ENCODE measurements at places on chromosomes 5 and 9.

DNA sequence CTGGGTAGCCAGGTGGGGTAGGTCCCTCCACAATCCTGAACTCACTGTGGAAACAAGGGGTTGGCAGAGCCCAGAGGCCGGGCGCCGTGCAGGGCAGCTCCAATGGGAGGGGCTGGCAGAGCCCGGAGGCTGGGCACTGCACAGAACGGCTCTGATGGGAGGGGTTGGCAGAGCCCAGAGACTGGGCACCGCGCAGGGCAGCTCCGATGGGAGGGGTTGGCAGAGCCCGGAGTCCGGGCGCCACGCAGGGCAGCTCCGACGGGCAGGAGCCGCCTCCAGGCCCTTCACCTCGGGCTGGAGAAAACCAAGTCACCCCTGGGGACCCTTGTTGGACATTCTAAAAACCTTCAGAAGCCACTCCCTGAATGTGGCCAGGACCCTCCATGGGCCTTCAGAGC lies 9.3 kb downstream of the NACC2 start:
- no peak for DNase-seq

- DNase-seq = no peak
Measured at GRCh38 chr5:113693701-113694100, 180.2 kb downstream of the YTHDC2 start.

DNA sequence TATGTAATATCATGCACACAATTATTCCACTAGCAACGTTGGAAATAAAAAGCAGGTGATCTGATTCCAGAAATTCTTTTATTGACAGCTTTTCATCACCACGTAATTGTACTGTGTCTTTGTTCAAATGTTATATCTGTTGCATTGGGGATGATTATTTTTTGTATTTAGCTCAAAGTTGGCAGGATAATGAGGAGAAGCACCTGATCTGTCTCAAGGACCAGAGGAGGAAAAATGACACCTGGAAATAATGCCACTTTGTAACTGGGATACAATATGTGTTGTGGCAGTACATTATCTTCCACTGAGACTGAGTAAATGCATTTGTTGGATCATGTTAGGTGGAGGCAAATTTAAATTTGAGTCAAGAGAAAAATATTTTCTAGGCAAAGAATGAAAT lies 1298.8 kb upstream of the CDH6 start:
- no peak for DNase-seq

DNA sequence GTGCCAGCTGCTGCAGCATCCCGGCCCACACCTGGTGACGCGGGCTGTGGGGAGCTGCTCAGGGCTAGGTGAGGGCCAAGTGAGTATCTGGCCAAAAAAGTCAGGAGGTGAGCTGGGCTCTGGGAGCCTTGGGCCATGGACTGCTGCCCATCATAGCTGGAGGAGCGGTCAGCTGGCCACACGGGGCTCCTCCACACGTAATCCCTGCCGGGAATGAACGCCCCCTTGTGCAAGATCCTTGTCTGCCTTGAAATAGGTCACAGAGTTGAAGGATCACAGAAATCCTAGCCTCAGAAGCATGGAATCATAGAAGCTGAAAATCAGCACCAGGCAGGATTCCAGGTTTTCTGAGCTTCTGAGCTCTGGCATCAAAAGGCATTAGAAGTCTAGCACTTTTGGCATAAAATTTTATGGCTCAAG lies 16.8 kb upstream of the COL27A1 start:
- no peak for DNase-seq

DNA sequence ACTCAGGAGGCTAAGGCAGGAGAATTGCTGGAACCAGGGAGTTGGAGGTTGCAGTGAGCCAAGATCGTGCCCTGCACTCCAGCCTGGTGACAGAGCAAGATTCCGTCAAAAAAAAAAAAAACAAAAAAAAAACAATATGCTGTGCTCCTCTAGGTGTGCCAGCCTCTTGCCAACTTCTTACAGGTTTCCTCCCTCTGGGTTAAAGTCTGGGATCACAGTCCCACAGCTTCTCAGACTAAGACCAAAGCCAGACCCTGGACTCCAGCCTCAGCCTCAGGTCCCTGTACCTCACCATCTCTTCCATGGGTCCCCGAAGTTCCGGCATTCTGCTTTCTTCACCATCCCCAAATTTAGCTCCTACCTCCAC lies 180.8 kb upstream of the MVB12B start:
- DNase-seq = no peak

- DNase-seq = no peak
Measured at GRCh38 chr9:118364266-118365106, 660.3 kb downstream of the TLR4 start.

GRCh38 chr5:177334155-177334551 lies 17.3 kb downstream of the LMAN2 start:
- no peak for DNase-seq

- no peak for DNase-seq
Measured at GRCh38 chr9:68973619-68974018, 40.3 kb downstream of the PRKACG start.

DNA sequence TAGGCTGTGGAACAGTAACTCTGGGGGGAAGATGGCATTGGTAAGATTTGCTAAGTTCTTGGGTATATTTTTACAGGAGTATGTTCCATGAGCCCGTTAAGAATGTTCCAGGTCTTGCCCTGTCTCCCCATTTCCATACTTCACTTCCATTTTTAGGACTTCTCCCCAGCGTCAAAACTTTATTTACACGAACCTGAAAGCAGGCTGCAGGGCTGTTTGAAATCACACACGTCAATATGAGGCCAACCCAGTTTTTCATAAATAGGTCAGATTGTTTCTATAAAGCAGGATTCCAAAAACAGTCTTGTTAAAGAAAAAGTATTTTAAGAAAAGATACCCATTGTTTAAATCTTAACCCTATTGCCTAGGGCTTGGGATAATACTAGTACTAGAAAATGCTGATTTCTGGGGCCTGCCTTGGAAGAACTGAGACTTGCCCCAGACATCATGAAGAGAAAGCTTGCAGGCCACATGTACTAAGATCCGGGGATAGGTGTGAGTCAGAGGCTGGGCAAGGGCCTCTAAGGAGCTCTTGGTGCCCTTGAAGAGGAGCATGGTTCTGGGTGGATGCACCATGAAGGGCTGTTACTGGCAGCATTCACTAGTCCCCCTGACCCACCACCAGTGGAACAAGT lies 24.2 kb downstream of the TRIO start:
- DNase-seq = no peak

GRCh38 chr9:90433398-90433941 lies 209.2 kb downstream of the DIRAS2 start:
- no peak for DNase-seq

GRCh38 chr5:14313986-14314690 lies 171.0 kb downstream of the TRIO start:
- DNase-seq = no peak

DNA sequence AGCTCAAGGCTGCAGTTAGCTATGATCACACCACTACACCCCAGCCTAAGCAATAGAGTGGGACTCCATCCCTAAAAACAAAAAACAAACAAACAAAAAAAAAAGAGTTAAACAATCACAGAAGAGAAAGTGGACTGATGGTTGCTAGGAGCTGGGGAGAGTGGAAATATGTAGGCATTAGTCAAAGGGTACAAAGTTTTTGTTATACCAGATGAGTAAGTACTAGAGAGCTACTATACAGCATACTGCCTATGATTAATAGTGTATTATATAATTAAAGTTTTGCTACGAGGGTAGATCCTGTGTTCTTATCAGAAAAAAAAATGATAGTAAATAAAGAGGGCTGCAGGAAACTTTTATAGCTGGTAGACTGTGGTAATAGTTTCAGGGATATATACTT lies 538.6 kb downstream of the ELAVL2 start:
- no peak for DNase-seq

GRCh38 chr9:98641695-98642094 lies 67.0 kb downstream of the GABBR2 start:
- DNase-seq = no peak

- no peak for DNase-seq
Measured at GRCh38 chr9:134589748-134590147, 51.9 kb upstream of the COL5A1 start.

- no peak for DNase-seq
Measured at GRCh38 chr9:93941493-93941892, 13.7 kb downstream of the BARX1 start.

GRCh38 chr5:69167929-69168328 lies 979 bp downstream of the CCNB1 start:
- DNase-seq = no peak

DNA sequence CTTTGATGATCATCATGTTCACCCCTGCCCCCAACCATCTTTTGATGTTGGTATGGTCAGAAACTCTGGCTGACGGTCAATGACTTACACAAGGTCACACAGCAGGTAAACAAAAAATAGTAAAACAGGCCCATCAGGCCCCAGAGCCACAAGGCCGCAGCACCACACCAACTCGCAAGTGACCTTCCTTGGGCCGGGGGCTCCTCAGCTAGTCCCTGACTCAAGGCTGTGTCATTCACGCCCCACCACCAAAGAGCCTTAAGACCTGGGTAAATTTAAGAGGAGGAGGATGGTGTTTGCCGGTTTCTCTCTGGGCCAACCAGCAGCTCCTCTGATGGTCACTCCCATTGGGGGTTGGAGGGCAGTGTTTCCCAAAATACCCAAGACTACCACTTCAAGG lies 55.8 kb downstream of the PSMB7 start:
- DNase-seq = no peak

DNA sequence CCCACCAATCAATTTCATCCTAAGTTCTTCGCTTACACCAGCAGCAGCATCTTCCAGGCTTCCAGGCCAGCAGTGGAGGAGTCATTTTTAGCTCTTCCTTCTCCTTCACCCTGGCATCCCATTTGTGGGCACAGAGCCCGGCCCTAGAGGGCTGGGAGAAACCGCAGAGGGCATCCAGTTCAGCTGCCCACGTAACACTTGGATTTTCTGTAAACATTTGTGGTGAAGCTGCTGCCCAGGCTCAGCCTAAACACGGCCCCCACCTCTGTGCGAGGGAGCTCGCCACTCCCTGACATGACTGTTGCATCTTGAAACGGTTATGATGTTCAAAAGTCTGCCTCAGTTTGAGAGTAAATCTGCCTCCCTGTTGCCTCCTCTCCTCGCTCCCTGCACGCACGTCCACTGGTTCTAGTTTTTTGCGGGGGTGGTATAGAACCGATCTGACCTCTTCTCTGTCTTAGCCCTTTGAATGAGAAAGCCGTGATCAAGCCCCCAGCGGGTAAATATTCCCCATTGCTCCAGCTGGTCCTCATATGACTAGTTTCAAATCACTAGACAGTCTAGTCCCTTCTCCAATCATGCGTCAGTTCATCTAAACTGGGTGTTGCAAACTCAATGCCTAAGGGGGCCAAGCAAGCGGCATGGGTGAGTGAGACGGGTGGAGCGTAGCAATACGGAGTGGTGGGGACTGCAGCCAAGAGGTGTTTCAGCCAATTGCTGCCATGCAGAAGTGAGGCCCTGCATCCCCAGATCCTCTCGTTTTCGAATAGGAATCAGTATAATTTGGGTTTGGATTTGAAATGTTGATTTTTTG lies 34.9 kb upstream of the N4BP3 start:
- no peak for DNase-seq

GRCh38 chr5:150505041-150505511 lies 2.9 kb upstream of the NDST1 start:
- DNase-seq = no peak

DNA sequence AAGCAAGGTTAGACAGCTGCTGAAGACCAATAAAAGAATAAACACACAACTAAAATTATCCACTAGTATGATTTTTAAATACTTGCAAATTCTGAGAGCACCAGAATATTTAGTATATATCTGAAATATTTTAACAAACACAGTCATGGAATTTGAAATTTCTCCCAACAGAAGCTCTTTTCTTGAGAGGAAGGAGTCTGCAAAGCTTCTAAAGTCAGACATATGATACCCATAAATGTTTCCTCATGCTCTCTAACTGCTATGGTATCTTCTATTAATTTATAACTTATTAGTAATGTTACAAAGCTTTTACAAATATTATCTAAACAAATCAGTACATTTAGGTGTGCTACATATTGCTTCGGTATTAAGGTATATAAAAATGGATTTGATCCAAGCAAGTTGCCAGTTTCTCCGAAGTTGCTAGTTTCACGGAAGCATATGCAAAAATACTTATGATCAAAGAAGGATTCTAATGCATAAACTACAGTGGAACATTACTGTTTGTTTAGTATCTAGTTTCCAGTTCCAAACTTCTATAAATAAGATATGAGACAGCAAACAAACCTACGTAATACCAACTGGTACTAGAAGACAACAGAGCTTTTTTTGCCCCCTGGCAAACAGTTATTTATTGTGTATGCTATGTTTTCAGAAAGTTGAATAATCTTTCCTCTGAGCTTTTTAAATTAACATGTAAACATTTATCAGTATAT lies 22.0 kb downstream of the FNIP1 start:
- DNase-seq = no peak

DNA sequence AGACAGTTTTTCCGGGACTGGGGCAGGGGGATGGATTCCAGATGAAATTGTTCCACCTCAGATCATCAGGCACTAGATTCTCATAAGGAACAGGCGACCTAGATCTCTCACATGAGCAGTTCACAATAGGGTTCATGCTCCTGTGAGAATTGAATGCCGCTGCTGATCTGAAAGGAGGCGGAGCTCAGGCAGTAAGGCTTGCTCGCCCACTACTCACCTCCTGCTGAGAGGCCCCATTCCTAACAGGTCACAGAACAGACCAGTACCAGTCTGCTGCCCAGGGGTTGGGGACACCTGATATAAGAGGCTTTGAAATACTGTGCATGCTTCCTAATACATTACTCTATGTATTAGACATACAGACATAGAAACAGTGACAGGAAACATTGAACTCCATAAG lies 41.1 kb downstream of the PTPRD start:
- no peak for DNase-seq

- no peak for DNase-seq
Measured at GRCh38 chr9:6405371-6405770, 7.6 kb upstream of the UHRF2 start.

GRCh38 chr9:16912197-16912596 lies 41.7 kb upstream of the BNC2 start:
- no peak for DNase-seq

DNA sequence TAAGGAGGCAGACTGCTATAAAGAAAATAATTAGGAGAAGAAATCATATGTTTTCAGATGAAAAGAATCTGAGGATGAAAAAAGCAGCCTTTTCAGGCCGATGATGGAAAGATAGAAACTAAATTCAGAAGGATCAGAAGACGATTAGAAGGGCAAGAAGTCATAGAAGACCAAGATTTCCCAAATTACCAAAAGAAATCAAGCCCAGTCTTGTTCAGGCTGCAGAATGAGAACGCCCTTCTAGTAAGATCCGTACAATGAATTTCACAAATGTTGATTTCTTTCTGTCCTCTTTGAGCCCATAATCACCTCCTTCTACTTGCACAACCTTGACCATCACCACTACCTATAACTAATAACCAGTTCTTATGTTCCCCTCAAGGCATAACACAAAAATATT lies 114.6 kb upstream of the CCDC152 start:
- DNase-seq = no peak

- DNase-seq = no peak
Measured at GRCh38 chr9:110742741-110743371, 74.3 kb downstream of the MUSK start.

Measured in RPMI8226 (cell line).